ENCODE measurements at places on chromosomes 6 and 20.

GRCh38 chr6:156126535-156126934 lies 650.6 kb upstream of the ARID1B start:
- DNase-seq = no peak

DNA sequence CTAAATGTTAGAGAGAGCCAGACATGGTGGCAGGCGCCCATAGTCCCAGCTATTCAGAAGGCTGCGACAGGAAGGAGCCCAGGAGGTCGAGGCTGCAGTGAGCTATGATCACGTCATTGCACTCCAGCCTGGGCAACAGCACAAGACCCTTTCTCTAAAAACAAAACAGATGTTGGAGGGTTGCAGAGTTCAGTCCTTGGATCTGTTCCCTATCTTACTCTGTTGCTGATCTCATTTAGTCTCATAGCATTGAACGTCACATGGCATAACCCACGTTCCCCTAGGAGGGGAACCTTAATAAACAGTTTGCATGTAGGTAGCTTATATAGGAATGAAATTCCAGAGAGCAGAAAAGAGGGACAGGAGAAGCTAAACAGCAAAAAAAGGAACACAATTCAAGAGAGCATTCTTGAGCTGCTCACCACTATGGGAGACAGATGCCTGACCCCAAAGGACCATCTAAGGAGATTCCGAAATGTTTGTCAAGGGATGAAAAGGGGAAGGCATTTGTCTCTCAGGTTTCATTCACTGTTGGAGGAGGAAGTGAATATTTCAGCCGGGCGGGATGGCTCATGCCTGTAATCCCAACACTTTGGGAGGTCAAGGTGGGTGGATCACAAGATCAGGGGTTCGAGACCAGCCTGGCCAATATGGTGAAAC lies 54.6 kb upstream of the PIM1 start:
- DNase-seq = no peak

DNA sequence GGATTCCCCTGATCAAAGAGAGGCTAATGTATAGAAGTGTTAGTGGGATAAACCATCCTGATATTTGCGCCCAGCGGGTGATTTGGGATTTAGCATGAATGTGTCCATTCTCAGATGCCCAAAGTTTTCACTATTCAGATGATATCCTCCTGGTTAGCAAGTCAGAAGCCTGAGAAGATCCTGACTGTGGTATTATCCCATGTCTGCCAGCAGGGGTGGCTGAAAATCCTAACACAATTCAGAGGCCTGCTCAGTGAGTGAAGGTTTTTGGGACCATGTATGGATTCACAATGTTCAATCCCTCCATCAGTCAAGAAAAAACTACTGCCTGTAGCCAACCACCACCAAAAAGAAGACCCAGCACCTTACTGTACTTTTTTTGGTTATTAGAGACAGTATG lies 34.1 kb upstream of the SPACA1 start:
- DNase-seq = no peak

- DNase-seq = no peak
These were observed 99.3 kb downstream of the RTN4IP1 start for GRCh38 chr6:106530026-106530425.

DNA sequence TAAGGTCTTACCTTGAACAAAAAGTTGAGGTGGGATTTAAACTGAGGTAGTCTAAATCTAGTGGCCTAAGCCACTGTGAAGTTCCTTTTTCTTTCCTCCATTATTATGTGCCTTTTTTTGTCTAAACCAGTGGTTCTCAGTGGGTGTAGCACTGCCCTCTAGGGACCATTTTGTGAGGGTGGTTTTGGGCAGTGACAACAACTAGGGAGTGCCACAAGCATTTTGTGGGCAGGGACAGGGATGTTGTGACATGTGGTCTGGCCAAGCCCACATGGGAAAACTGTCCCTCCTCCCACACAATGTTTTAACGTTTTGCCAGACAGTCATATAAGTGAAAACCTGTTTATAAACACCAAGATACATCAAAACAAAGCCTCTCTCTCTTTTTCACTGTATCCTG lies 899.4 kb upstream of the FLRT3 start:
- no peak for DNase-seq

GRCh38 chr6:28425944-28426541 lies 17.2 kb downstream of the ZSCAN23 start:
- DNase-seq = no peak

GRCh38 chr6:16747232-16748024 lies 13.8 kb downstream of the ATXN1 start:
- peak; percentile 44 for DNase-seq

DNA sequence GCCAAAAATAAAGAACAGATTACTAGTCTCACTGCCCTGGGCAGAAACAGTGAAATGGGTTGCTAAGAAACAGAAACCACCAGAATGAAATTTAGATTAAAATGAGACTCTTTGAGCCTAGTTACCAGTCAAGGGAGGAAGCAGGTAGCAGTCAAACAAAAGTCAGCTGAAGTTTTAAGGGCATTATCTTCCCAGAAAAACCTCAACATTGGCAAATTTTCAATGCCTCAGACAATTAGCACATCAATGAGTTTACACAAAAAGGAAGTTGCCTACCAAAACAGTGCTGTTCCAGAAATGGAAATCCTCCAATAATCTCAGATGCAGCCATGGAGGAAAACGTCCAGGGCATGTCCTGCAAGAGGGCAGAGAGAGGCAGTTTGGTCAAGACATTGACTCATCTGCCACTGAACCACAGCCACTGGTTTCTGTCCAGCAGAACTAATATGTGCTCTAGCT lies 399.7 kb upstream of the ADGRB3 start:
- no peak for DNase-seq

DNA sequence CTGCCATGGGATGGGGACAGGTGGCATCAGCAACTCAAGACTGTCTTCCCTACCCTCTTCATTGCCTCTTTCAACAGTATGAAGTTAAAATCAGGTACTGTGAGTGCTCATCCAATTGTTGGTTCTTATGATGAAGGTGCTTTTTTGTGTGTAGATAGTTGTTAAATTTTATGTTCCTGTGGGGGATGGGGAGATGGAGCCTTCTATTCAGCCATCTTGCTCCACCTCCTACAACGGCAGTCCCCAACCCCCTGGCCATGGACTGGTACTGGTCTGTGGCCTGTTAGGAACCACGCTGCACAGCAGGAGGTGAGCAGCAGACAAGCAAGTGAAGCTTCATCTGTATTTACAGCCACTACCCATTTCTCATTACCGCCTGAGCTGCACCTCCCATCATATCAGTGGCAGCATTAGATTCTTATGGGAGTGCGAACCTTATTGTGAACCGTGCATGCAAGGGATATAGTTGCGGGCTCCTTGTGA lies 47.8 kb upstream of the TOP1 start:
- DNase-seq = no peak

GRCh38 chr6:139625998-139626975 lies 251.8 kb upstream of the CITED2 start:
- DNase-seq = no peak

GRCh38 chr20:16412906-16413305 lies 160.3 kb downstream of the KIF16B start:
- DNase-seq = no peak

- no peak for DNase-seq
These were observed 593.9 kb downstream of the CD109 start for GRCh38 chr6:74289884-74290283.

GRCh38 chr6:132133736-132134445 lies 182.7 kb upstream of the CCN2 start:
- DNase-seq = no peak

GRCh38 chr6:129638055-129638684 lies 71.8 kb downstream of the ARHGAP18 start:
- DNase-seq = no peak

DNA sequence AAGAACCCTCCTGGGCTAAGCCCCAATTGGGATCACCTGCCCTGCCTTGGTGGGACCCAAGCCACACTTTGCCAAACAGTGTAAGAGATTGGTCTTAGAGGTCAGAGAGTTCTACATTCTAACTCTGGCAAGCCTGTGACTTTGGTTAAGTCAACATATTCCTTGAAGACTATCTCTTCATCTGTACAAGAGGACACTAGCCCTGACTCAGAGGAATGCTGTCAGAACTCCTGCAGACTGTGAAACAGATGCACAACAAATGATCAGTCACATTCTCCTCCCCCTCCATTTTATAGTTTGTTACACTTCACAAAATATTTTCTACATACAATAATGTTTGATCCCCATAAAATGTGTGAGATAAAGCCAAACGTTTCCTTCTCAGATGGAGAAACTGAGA lies 91.7 kb upstream of the EPB41L1 start:
- DNase-seq = no peak

DNA sequence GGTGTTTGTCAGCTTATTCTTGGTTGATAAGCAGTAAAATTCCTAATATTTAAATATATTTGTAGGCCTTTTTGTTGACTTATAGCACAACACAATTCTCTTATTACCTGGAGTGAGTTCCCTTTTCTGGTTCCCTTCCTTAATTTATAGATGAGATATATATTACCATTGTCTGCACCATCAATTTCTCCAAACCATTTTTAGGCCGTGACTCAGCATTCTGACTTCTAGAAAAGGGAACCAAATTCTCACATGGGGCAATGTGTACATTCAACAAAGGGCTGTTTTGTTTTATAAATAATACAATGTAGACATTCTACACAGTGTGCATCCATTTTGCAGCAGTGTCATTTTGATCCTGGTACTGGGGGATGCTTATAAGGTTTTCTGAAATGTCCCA lies 52.8 kb downstream of the NCOA7 start:
- no peak for DNase-seq

GRCh38 chr6:158002951-158003853 lies 21.5 kb downstream of the SYNJ2 start:
- DNase-seq = no peak

DNA sequence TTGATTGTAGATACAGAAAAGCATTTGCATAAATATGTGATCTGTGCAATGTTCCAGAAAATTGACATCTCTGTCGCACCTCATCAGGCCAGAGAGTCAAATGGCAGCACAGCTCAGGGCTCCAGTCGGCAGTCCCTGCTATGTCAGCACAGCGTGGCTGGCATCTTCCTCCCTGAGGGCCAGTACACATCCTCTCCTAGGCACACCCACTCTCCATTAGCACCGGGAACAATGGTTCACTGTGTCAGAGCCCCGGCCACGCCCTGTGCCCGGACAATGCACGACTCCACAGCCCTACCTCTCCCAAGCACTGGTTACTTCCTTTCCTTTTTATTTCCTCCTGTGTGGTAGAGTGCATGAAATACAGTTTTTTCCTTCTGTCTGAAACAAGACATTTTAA lies 114.9 kb downstream of the FOXC1 start:
- DNase-seq = no peak

DNA sequence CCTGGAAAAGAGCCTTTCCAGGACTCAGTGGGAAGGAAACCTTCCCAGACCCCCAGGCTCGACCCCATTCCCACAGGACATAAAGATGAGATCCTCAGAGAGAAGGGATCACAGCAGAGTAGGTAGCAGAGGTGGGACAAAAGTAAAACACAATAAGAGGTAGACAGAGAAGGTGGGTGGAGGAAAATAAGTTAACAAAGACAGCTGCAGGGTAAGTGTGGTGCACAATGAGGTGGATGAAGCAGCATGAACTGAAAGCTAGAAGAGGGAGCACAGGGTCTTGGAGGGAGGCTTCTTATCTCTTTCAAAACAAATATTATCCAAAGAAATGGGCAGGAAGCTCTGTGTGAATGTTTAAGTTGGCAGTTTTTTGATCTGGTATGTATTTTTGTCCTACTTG lies 14.0 kb upstream of the MAP7 start:
- DNase-seq = no peak

DNA sequence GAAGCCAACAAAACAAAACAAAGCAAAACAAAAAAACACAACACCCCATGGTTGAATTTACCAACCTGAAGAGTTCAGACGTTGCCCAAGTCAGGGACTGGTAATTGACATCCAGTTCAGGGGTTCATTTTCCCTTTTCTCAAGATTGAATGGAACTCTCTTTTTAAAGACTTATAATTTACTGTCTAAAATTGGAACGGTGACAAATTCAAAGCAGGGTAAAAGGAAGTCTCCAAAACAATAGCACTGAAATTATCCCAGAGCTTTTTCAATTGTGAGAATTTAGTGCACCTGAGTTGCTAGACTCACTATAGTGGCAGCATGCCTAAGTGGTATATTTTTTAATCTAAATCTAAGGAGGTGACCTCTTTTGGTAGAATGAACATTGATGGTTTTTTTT lies 90.9 kb upstream of the PREP start:
- DNase-seq = no peak

DNA sequence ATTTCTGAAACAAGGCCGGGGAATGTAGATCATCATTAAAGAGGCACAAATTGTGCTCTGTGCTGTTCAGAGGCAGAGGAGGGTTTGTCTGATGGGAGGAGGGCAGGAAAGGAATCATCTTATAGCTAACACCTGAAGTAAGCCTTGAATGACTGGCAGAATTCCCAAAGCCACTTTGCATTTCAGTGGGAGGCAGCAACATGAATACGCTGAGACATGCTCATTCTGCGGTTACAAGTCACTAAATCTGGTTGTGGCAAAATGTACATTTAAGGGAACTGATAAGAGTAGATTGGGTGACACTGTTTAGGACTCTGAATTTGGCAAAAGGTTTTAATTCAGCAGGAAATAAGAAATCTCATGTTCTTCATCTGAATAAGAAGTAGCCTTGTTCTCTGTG lies 4.4 kb upstream of the COL19A1 start:
- DNase-seq = no peak

Measured in cerebellum (tissue), 4 donors.